ENCODE measurements at places on chromosomes 11 and 22. TPM values are rescaled to one million over a fixed set of nuclear protein-coding genes. Genes with fewer than 3 reads are reported as not detected.

DNA sequence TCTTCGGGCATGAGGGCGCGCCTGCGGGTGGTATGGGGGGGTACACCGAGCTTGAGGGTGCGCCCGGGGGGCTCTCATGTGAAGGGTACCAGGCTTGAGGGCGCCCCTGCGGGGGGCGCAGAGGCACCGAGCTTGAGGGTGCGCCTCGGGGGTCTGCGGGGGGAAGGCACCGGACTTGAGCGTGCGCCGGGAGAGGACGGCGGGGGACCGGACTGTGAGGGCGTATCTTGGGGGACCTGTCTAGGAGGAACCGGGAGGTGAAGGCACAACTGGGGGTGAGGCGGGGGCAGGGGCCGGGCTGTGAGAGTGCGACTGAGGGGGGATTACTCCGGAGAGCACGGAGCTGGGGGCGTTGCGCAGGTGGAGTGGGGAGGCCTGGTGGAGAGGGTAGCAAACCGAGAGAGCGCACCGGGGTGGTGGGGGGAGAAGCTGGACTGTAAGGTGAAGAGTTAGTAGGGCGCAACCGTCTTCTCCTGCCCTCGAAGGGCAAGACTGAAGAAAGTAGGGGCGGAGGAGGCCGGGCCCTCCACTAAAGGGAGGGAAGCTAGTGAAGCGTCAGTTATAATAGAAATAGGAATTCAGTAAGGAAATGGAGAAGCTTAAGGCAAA lies 1.1 kb upstream of the DDX6 start:
- no peak for DNase-seq

DNA sequence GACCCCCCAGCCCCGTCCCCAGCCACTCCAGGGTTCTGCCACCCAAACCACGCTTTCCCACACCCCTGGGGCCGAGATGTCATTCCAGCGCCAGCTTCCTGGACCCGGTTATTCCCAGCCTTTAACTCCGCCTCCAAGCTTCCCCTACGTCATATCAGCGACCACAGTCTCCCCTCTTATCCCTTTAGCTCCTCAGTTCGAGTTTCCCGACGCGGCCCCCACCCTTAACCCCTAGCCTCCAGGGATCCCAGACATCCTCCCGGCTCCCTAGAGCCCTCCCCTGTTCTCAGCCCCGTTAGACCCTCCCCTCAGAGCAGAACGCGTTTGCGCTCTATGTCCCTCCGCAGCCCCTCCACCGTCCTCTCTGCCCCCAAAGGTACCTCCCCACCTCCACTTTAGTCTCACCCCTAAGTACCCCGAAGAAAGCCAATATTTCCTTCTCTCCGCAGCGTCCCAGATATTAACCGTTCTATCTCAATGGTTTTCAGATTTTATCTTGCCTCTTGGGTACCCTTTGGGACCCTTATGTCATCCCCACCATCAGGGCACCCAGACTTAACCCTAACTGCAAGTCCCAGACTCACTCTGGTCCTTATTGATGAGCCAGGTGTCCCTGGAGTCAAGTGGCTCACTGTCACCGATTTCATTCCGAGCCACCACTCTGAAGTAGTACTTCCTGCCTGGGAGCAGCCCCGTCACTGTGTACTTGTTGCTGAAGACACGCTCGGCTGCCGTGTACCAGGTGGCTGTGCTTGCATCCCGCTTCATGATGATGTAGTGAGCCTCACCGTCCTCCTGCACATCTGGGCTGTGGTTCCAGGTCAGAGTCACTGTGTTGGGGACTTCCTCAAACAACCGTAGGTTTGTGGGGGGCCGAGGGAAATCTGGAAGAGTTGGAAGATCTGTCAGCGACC lies 8.0 kb downstream of the TMEM86A start:
- peak; percentile 67 for DNase-seq

GRCh38 chr11:129972611-129973010 lies 30.0 kb downstream of the PRDM10 start:
- no peak for DNase-seq

DNA sequence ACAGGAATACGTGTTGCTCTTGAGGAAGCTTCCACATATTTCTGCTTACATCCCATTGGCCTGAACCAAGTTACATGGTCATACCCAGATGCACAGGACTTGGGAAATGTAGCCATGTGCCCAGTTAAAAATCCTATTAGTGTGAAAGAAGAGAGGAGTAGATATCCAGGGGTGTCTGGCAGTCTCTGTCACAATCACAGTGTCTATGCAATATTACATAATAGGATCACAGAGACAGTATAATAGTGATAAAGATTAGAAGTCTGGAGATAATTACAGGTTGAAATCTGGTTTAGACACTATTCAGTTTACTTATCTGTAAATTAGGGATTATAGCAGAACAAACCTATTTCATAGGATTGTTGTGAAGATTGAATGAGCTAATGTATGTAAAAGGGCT lies 62.6 kb upstream of the SLC6A5 start:
- no peak for DNase-seq

DNA sequence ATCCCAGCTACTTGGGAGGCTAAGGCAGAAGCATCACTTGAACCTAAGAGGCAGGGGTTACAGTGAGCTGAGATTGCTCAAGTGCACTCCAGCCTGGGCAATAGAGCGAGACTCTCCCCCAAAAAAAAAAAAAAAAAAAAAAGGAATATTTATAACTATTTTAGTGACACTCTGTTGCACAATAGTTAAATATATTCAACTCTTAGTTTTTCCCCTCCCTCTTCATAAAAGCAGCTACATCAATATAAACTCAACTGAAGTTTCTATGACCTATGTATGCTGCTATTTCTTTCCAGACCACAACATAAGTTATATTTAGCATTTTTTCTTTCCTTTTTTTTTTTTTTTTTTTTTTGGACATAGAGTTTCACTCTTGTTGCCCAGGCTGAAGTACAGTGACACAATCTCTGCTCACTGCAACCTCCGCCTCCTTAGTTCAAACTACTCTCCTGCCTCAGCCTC lies 19.2 kb downstream of the CELF1 start:
- DNase-seq = no peak

- no peak for DNase-seq
These were observed 73.8 kb downstream of the C11orf58 start for GRCh38 chr11:16812274-16812673.

GRCh38 chr11:32885556-32885955 lies 7.1 kb upstream of the QSER1 start:
- no peak for DNase-seq

DNA sequence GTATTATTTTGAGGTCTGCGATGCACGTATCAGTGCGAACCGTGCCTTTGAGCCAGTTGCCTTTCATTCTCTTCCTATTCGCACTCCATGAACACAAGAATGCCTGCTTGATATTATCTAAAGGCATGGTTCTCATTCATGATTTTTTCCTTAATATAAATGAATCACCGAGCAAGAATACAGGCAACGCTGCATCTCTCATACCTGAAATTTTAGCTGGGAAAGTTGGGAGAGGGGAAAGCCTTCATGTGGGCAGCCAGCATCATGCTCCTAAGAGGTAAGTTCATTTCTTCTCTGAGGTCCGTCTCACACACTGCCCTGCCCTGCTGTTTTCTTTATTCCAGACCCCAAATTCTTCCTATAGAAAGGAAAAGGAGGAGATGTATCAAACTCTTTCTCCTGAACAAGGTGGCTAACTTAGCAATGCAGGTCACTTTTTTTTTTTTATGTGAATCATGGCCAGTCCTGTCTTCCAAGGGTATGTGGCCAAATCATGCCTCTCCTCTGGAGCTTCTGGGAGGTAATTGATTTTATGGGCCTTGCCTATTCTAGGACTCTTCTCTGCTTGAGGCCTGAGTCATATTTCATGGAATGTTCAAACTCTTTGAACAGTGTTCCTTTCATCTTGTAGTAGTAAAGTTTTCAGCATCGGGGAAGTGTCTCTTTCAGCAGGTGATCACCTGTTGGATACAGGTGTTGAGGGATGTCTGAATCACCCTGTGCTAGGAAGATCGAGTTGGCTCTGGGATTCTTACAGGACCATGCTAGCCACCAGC lies 3.2 kb downstream of the GLB1L2 start:
- no peak for DNase-seq

NTM gene
- total RNA-seq = 92.1 TPM

All from chondrocyte (in vitro differentiated cells).